ENCODE measurements at places on chromosomes 11 and 22.
A peak's percentile ranks its signal among the peaks of the same experiment; 100 is the strongest.

DNA sequence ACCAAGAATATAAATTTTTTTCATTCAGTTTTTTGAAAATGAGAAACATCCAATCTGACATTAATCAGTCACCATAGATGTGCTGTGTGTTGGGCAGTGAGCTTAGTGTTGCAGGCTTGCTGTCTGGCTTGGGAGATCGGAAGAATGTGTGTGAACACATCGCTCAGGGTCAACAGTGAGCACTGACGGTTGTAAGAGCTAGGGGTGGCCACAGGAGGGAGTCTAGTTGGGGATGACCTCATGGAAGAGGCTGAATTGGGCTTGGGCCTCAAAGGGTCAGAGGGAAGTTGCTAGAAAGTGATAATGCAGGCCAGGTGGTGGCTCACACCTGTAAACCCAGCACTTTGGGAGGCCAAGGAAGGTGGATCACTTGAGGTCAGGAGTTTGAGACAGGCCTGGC is 375.4 kb downstream of the DDX10 start:
- peak; percentile 33 for DNase-seq

GRCh38 chr22:27218012-27218920 is 560.9 kb downstream of the MIAT start:
- no peak for DNase-seq

DNA sequence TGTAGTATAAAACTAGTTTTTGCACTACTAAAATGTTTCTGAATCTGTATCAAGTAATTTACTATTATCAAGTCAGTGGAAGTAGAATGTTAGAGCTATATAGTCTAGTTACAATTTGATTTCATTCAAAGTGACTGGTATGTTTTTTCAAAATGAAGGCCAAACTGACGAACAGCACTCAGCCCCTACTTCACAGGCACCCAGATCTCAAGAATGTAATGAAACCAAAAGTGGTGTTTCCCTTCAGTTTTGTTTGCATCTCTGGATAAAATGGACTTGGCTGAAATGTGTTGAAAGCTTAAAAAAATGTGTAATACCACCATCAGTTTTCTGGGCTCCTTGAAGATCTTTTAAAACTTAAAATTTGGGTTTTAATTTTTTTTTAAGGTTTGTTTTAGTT is 46.4 kb downstream of the QSER1 start:
- no peak for DNase-seq

GRCh38 chr11:17230867-17231851 is 23.4 kb upstream of the PIK3C2A start:
- DNase-seq, result no peak

GRCh38 chr11:124340142-124340447 is 20.1 kb upstream of the OR8D2 start:
- DNase-seq, result no peak

- no peak for DNase-seq
Measured at GRCh38 chr11:64990222-64990923, 6.4 kb downstream of the BATF2 start.

GRCh38 chr22:31942091-31942490 is 2.2 kb upstream of the YWHAH start:
- DNase-seq, result no peak

- DNase-seq, result no peak
Measured at GRCh38 chr11:18615628-18616392, 16.2 kb downstream of the MISFA start.

GRCh38 chr22:17878941-17879340 is 104.7 kb upstream of the BID start:
- DNase-seq, result no peak
